ENCODE measurements at places on chromosomes 4 and X.

DNA sequence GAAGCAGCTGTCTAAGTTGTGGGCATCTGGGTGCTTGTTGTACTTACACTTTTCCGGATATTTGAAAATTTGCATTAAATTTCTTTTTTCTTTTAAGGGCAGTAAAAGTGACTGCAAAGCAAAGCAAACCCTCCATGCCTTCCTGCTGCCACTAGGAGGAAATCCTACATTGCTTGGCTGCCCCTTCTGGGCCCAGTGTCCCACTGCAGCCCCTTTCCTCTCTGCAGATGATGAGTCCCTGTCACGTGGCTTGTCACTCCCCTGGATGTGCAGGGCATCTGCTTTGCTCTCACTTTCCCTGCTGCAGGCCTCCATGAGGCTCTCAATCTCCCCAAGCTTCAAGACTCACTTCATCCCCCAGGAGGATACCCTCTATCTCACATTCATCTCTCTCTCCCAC lies 12.7 kb downstream of the TSR2 start:
- DNase-seq: no peak

GRCh38 chr4:159308566-159309340 lies 205.9 kb downstream of the RAPGEF2 start:
- DNase-seq: no peak

- DNase-seq: no peak
These were observed 69.7 kb upstream of the PPARGC1A start for GRCh38 chr4:23959396-23960148.

GRCh38 chr4:73438048-73438447 lies 2.0 kb downstream of the AFP start:
- DNase-seq: no peak

DNA sequence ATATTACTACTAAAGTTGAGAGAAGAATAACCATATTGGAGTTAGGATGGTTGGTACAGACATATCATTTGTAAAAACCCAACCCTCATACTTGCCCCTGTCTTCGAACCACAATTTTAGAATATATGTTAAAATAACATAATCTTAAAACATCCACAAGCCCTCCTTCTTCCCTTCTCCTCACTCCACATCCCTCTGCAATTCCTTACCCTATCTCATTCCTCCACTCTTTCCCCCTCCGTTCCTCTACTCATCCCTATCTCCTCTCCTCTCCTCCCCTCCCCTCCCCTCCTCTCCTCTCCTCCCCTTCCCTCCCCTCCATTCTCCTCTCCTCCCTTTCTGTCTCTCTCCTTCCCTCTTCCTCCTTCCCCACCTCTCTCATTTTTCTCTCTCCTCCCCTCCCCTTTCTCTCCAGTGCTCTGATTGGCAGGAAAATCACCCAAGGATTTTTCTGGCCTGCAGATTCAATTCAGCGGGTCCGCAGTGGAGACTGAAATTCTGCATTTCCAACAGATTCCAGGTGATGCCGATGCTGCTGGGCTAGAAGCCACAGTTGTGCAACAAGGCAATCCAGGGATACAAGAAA lies 17.4 kb upstream of the ODAM start:
- no peak for DNase-seq

Measured in right cardiac atrium (tissue), 5 donors.